ENCODE measurements at places on chromosomes 3 and 15.

- no peak for DNase-seq
Measured at GRCh38 chr3:160739079-160739478, 17.0 kb upstream of the PPM1L start.

- DNase-seq: no peak
Measured at GRCh38 chr3:143334231-143334630, 214.7 kb downstream of the CHST2 start.

DNA sequence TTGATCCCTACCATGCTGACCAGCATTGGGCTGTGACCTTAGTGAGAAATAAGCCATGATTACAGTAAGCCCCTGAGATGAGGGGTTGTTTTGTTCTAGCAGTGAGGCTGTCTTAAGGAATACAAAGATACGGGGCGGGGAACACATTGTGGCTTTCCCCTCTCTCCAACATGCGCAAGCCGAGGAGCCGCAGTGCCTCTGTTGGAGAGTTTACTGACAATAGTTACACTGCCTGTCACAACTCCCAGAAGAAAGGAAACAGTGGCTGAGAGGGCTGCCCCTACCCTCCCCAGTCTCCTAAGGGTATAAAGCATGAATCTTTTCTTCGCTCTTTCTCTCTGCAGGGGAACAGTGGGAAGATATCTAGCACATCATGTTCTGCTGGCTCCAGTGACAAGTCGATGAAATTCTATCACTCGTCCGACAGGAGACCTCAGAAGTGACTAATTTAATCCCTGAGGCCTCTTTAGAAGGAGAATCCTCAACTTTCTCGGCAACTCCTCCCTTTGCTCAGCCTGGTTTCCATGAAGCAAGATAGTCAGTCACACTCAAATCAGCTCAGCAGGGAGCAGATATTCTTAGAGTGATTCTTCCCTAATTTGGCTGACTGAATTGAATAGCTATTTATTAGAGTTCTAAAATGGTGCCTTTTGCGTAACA is 409.0 kb upstream of the PROK2 start:
- DNase-seq: no peak

DNA sequence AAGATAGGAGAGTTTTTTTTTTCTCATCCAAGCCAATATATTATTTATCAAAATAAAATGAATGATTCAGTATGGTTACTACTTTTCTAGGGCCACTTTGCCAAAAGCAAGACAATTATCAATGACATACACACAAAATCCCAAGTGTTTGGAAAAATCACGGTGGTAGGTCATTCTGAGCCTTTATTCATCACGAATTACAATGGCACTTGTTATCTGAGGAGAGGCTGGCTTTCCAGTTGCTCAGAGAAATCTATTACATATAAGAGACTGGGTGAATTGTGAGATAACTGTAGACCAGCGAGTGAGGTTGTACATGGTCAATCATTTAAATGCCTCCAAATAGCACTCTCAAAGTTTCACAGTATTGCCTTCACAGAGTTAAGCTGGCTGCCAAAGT is 20.4 kb upstream of the FGF12 start:
- no peak for DNase-seq

- no peak for DNase-seq
Measured at GRCh38 chr3:131326307-131326706, 55.3 kb upstream of the NUDT16 start.

GRCh38 chr15:94322141-94322540 is 90.8 kb downstream of the MCTP2 start:
- no peak for DNase-seq

- no peak for DNase-seq
Measured at GRCh38 chr3:165156757-165157420, 39.3 kb downstream of the SLITRK3 start.

- peak; percentile 75 for DNase-seq
Measured at GRCh38 chr3:125150525-125151441, 61.8 kb downstream of the SLC12A8 start.

- DNase-seq: no peak
Measured at GRCh38 chr15:27084844-27085243, 113.9 kb downstream of the GABRG3 start.

DNA sequence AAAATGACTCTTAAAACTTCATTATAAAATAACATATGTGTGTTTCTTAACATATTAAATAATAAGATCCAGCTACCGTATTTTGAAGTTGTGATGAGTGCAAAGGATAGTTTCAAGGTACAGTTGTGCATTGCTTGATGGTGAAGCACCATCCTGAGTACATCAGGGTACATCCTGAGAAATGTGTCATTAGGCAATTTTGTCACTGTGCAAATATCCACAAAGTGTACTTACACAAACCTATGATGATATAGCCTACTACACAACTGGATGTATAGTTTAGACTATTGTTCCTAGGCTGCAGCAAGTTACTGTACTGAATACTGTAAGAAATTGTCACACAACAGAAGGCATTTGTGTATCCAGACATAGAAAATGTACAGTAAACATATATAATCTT is 20.8 kb upstream of the TM4SF1 start:
- no peak for DNase-seq

- no peak for DNase-seq
Measured at GRCh38 chr15:28132524-28133275, 33.6 kb upstream of the OCA2 start.

GRCh38 chr15:93640411-93640962 is 551.5 kb upstream of the RGMA start:
- DNase-seq: no peak

GRCh38 chr3:65952842-65953241 is 85.9 kb downstream of the MAGI1 start:
- DNase-seq: no peak

- DNase-seq: no peak
Measured at GRCh38 chr15:68663526-68663925, 84.7 kb downstream of the CORO2B start.

DNA sequence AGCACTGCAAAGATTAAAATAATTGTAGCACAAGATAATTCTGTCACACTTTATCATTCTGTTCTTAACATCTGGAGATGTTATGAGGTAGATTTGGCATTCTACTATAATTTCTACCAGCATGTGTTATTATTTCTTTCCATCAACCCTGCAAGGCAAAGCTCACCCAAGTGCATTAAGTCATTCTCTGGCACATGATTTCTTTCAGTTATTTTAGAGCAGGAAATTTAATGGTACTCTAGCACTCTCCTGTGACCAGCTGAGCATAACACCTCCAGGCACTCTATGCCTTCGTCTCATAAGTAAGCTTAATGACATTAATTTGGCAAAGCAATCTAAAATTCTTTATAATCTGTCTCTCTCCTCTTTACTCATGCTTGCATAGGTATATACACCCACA is 300.2 kb upstream of the GPR149 start:
- DNase-seq: no peak

DNA sequence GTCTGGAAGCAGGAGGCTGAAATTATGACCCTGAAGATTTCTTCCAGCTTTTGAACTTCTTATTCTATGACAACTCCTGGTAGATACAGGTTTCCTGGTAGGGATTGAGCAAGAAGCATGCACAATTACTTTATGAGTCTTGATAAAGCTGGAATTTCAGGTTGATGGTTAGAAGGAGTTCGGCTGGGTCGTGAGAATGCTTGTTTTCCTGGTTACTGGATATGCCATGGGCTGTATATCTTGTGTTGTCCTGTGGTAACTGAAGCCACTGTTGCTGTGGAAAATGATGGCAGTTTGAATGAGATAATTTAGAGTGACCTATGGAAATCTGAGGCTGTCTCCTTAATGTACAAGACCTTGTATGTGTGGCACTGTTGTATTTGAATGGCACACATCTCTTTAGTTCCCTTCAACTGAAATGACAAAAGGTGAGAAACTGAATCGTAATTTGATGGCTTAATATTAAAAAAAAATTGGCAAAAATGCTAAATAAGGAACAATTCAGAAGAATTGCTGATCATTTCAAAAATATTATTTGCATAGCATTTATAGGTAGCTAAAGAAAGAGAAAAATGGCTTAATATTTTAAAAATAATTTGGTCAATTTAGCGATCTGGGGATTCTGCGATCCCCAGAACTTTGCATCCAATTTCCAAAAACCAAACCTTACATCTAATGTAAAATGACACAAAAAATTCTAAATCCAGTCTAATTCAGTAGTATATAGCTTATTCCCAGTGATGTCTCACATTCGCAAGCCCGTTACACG is 1.1 kb upstream of the UBE2E1 start:
- no peak for DNase-seq

- no peak for DNase-seq
Measured at GRCh38 chr15:61062268-61062861, 166.7 kb downstream of the RORA start.

- peak; percentile 49 for DNase-seq
Measured at GRCh38 chr3:66411474-66411873, 89.3 kb downstream of the LRIG1 start.

GRCh38 chr3:108767253-108767652 is 10.0 kb upstream of the RETNLB start:
- DNase-seq: no peak

DNA sequence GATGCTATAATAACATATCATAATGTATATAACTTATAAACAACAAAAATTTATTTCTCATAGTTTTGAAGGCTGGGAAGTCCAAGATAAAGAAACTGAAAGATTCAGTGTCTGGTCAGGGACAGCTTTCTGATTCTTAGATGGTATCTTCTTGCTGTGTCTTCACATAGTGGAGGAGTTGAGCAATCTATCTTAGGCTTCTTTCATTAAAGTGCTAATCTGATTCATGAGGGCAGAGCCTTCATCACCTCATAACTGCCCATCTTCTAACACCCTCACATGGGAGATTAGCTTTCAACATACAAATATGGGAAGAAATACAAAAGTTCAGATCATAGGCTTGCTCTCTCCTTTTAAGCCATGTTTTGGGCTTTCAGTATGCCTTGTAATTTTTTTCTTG is 774.8 kb upstream of the EPHA6 start:
- DNase-seq: no peak

DNA sequence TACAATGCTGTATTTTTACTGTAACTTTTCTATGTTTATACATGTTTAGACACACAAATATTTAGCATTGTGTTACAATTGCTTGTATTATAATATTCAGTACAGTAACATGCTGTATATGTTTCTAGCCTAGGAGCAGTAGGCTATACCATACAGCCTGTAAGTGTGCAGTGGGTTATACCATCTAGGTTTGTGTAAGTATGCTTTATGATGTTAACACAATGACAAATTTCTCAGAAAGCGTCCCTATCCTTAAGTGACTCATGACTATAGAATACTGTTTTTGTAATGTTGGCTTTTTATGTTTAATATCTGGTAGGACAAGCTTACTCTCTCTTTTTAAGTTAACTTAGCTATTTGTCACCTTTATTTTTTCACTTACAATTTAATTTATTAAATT is 127.5 kb upstream of the THRB start:
- DNase-seq: no peak

DNA sequence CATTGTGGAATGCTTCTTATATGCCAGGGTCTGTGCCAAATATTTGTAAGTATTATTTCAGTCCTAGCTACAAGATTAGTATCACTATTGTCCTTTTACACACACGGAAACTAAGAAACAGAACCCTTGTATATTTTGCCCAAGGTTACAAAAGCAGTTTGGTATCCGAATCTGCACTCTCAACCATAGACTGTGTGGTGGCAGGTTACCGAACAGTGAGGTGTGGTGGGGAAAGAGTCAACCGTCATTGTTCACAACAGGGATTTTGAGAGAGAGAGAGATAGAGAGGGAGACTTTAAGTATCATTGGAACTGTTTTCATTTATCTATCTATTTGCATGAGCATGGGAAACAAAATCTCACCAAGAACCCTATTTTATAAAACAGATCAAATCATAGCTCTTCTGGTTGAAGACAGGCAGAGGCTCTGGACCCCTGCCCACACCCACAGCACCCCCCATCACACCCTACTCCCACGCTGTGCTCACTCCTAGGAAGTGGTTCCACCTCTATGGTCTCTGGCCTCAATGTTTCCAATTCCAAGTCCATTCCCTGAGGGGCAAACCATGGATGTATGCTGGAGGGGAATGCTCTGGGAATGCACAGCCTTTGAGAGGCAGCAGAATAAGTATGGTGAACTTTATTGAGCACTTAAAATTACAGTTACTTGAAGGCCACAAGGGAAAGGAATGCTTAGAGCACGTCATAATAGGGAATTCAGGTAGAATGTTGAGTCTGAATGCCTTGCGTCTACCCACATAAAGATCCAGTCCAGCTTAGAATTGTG is 69.0 kb downstream of the ARHGAP31 start:
- DNase-seq: no peak

GRCh38 chr15:90062462-90062932 is 39.8 kb downstream of the IDH2 start:
- no peak for DNase-seq

- no peak for DNase-seq
Measured at GRCh38 chr3:124407260-124407659, 323.0 kb upstream of the UMPS start.

GRCh38 chr3:59775106-59775505 is 725.3 kb upstream of the CFAP20DC start:
- DNase-seq: no peak

Data from islet precursor cell (in vitro differentiated cells).